ENCODE measurements at places on chromosomes 5 and 9.

- no peak for DNase-seq
Measured at GRCh38 chr9:35605351-35606137, 482 bp downstream of the TESK1 start.

DNA sequence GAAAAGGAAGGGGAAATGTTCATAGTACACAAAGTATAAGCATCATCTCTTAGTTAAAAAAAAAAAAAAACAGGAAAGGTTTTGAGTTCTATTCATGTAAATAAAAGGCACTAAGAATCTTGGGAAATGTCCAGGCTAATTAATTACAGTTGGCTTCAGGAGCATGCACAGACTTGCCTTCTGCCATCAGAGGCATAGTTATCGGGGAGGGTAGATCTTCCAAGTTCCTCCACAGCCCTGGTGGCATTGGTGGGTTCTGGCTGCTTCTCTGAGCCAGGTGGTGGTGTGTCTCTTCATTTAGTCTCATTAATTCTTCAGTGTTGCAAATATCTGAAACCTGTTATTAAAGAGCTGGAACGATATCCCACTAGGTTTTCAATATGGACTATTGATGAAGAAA, 85.2 kb downstream of the TMEM252 start:
- no peak for DNase-seq

GRCh38 chr5:6655432-6655831, 22.2 kb downstream of the SRD5A1 start:
- DNase-seq: no peak

DNA sequence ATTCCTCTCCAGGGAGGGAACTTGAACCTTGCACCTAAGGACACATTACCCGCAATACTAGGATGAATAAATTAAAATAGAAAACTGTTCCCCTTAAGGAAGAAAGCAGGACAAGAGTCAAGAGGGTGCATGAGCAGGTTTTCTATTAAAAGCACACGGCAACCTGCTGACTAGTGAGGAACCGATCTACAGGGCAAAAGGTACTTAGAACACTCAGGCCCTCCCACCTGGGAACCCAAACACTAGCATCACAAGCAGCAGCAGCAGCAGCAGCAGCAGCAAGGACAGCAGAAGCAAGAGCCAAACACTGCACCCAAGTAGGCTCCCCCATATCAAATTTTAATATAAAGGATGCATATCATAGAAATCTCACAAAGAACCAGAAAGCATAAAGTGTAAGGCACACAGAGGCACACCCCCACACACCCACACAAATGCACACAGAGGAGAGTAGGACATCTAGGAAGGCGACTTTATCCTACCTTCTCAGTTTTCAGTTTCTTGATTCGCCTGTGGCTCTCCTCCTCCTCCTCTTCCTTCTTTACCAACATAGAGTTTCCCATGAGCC, 2.8 kb downstream of the ZNF608 start:
- no peak for DNase-seq

DNA sequence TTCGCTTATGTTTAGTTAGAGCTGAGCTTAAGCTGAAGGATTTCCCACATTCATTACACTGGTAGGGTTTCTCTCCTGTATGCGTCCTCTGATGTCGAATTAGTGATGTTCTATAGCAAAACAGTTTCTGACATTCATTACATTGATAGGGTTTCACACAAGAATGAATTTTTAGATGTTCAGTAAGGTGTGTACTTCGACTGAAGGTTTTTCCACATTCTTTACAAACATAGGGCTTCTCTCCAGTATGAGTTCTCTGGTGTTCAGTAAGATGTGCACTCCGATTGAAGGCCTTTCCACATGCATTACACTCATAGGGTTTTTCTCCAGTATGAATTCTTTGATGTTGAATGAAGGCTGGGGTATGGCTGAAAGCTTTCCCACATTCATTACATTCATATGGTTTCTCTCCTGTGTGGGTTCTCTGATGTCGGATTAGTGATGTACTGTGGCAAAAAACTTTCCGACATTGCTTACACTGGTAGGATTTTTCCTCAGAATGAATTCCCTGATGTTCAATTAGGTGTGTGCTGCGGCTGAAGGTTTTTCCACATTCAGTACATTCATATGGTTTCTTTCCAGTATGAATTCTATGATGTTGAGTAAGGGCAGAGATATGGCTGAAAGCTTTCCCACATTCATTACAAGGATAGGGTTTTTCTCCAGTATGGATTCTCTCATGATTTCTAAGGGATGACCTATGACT, 14.6 kb downstream of the ZNF883 start:
- DNase-seq: no peak

DNA sequence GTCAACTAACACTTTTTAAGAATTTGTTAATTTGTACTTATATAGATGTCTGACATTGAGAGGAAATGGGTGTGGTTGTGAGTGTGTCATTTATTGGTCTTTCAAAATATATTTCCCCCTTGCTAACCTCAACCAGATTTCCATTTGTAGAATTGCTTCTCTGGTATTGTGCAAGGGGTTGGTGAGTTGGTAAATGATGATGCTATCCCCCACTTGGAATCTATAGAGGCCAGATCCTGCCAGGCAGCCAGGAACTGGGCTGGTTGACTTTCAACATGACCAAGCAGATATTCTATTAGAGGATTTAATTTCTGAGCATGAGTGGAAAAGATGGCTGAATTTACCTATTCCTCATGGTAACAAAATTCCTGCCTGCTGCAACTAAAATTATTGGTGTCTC, 306.6 kb upstream of the KIF2A start:
- DNase-seq: no peak
